ENCODE measurements at places on chromosomes 11 and 22.

DNA sequence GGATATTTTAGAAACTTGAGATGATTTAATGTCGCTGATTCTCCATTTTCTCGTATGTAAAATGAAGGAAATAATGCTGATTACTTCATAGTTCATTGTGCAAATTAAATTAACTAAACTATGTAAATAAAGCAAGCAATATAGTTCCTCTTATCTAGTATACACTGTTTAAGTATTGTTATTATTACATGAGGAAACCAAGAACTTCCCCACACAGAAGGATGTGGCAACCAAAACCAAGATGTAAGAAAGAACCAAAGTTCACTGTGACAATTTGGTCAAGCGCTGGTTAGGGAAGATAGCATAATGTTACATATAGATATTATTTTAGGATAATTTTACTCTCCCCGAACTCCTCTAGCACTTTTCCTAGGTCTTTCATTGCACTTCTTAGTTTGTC lies 103.2 kb downstream of the XKR3 start:
- DNase-seq, result no peak

GRCh38 chr11:118488480-118489109 lies 38.7 kb upstream of the TTC36 start:
- peak; percentile 56 for DNase-seq

GRCh38 chr22:36870250-36870649 lies 9.4 kb downstream of the NCF4 start:
- DNase-seq, result no peak

GRCh38 chr22:48919187-48919590 lies 908.5 kb downstream of the BRD1 start:
- DNase-seq, result no peak

GRCh38 chr11:129657866-129658525 lies 157.7 kb upstream of the TMEM45B start:
- DNase-seq, result no peak

DNA sequence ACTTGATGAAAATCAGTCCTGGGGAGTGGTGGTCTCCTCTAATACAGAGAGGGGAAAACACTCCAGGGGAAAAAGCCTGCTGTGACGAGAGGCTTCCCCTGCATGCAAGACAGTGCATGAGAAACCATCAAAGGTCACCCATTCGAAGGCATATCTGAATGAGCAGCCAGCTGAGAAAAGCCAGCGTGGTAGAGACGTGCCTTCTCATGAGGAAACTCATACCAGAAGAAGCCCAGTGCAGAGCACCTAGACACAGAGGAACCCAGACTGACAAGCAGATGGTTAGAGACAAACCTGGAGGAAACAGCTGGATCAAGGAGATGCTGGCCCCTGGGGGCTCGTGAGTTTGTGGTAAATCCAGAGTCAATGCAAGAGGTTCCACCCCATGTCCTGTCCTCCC lies 534.8 kb downstream of the BRD1 start:
- no peak for DNase-seq

GRCh38 chr11:46294365-46295309 lies 17.2 kb downstream of the CREB3L1 start:
- DNase-seq, result no peak

- no peak for DNase-seq
Observed at GRCh38 chr11:85114786-85115185, 512.4 kb downstream of the DLG2 start.

GRCh38 chr11:83971063-83971462 lies 684.9 kb upstream of the CCDC90B start:
- no peak for DNase-seq

DNA sequence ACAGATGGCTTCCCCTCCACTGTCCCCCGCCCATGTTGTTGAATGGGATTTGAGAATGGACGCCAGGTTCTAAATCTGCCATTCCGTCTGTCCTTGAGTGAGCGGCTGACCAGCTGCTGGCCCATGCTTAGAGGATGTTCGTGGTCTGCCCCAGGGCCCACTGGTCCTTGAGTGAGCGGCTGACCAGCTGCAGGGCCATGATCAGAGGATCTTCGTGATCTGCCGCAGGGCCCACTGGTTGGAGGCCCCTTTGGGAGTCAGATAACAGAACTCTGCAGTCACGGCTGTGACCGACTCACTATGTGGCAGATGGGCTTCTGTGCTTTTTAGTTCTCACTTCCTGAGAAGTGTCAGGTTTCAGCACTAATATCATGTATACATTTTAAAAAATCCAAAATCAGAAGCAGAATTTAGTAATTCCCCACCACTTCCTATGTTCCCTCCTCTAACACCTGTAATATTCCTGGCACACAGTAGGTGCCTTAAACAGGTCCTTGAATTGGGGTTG lies 54.1 kb downstream of the MICAL3 start:
- DNase-seq, result no peak

GRCh38 chr22:23000657-23001347 lies 69.5 kb upstream of the GNAZ start:
- DNase-seq, result no peak

- no peak for DNase-seq
Observed at GRCh38 chr11:21173476-21173875, 504.1 kb downstream of the NELL1 start.

DNA sequence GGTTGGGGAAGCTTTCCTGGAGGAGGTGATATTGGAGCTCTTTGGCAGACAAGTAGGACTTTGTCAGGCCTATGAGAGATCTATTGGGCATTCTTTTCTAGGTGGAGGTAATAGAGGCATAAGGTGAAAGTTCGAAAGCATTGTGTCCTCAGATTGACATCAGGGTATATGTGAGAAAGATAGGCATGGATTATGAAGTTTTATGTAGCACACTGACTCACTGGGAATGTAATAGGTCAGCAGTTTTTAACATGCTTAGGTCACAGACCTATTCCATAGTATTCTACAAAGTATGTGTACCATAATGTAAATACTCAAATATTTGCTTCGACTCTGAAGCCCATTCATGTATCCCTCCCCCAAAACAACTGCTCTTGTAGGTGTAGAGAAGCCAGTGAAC lies 11.8 kb downstream of the HIKESHI start:
- no peak for DNase-seq

DNA sequence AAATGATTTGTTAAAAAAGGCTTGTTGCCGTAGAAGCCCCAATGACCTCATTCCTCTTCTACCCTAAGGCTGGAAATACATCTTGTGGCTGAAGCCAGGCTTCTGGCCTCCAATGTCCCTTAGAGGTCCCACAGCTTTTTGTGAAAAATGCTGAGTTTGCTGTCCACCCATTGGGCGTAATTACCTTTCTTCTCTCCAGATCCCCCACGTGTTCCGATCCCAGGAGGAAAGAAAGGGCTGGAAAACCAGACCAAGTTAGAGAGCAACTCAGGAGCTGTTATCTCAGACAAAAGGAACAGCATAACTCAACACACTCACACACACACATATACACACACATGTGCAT lies 154.2 kb downstream of the MIAT start:
- DNase-seq, result no peak

DNA sequence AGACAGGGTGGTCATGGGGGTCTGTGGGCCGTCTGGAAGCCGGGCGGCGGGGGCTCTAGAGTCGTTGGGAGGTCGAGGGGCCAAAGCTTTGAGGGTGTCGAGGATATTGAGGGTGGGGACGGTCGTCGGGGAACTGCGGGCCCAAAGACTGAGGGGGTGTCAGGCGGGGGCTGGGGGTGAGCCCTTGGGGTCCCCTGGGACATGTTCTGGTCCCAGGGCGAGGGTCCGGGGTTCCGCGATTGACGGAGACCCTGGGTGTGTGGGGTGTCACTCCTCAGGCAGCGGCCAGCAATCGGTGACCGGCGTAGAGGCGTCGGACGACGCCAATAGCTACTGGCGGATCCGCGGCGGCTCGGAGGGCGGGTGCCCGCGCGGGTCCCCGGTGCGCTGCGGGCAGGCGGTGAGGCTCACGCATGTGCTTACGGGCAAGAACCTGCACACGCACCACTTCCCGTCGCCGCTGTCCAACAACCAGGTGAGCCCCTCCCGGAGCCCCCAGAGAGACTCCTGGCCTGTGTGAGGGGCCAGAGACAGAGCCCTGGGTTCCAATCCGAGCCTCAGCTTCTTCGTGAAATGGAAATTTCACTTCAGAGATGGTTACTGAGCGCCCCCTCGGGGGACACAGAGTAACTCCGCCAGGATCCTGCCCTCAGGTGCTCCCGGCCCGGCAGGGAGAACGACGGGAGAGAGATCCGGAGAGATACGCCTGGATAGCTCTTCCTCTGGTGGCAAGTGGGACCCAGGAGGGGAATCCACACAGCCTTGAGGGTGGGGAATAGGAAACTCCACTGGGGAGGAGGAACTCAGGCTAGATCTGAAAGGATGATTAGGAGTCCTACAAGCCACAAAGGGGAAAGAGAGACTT lies 714 bp downstream of the SDF2L1 start:
- DNase-seq, result peak; percentile 60

DNA sequence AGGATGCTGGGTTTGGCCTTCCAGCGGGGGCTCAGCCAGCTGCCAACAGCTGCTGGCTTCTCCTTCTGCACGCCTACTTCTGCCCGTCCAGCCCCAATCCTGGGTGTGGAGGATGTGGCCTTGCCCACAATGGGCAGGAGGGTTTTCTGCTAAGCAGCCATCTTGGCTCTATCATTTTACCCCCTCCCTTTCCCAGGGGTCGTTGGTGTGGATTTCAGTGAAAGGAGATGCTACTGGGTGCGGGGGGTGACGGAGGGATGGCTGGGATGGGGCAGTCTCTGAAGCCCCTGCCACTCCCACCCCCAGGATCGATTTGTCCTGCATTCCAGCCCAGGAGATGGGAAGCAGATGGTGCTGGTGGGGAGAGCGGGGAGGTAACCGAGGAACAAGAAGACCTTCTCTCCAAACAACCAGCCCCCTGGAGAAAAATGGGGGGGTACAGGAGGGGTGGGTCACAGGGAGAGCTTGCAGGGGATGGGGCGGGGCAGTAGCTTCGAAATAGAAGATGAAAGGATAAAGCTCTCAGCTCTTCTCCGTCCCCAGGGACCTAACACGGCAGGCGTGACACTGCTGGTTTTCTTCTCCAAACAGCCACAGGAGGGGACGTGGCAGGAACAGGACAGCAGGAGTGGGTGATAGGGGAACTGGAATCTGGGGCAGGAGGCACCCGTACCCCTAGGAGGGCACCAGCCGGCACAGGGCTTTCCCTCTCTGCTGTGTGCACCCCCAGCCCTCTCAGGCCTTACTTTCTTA lies 68.9 kb downstream of the NECTIN1 start:
- no peak for DNase-seq

DNA sequence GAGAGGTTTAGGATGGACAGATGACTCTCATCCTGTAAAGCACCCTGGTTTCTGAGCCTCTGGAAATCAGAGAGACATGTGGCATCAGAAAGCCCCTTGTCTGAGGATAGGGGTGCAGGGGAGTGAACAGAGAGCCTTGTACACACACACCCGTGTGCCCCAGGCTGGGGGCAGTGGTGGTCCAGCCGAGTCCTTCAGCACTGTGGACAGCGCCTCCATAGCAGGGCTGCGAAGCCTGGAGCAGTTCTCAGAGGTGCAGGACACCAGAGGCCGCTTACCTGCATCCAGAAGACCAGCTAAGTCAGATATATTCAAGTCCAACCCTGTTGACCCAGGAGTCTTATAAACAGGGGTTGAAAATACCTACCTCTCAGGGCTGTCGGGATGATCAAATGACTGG lies 11.5 kb upstream of the IGSF9B start:
- DNase-seq, result no peak

DNA sequence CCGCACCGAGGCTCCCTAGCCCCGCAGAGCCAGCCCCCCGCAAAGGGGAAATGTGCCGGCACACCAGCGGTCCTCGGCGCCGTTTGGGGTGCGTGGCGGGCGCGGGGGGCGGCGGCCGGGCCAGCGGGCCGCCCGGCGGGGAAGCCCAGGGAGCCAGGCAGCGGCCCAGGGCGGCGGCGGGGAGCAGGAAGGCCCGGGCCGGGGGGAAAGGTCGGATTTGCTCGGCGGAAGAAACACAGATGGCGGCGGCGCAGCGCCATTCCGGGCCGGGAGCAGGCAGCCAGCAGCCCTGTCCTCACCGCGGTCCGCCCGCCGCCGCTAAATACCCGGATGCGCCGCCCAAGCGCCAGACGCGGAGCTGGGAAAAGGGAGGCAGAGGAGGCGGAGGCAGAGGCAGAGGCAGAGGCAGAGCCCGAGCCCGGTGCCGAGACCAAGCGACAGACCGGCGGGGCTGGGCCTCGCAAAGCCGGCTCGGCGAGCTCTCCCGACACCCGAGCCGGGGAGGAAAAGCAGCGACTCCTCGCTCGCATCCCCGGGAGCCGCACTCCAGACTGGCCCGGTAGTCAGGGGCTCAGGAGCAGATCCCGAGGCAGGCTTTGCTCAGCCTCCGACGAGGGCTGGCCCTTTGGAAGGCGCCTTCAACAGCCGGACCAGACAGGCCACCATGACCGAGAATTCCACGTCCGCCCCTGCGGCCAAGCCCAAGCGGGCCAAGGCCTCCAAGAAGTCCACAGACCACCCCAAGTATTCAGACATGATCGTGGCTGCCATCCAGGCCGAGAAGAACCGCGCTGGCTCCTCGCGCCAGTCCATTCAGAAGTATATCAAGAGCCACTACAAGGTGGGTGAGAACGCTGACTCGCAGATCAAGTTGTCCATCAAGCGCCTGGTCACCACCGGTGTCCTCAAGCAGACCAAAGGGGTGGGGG lies 2.6 kb upstream of the GCAT start:
- peak; percentile 87 for DNase-seq

DNA sequence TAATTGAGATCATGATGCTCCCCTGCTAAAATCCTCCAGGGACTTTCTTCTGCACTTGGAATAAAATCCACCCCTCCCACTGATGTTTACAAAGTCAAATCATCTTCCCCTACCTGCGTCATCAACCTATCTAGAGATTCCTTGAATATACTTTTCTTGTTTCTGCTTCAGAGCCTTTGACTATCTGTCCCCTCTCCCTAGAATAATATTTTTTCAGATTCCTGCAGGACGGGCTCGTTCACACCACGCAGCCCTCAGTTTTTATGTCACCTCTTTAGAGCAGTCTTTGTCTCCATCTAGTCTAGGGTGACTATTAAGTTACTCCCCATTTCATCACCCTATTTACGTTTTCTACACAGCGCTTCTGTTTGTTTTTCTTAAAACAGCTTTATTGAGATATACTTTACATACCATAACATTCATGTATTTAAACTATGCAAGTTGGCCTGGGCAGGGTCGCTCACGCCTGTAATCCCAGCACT lies 94.8 kb upstream of the SESN3 start:
- no peak for DNase-seq

DNA sequence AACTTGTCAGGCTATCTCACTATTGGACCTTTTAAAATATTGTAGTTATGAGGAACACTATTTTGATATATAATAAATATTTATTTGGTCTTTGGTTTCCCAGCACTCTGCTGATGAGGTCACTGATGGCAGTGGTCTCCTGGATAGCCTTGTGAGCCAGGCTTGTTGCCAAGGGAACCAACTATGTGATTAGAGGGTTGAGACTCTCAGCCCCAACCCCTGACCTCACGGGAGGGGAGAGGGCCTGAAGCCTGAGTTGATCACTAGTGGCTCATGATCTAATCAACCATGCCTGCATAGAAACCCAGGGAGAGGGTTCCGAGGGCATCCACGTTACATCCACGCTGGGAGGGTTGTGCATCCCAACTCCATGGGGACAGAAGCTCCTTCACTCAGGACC lies 10.8 kb downstream of the PANX1 start:
- DNase-seq, result no peak
